ENCODE measurements at places on chromosomes 2 and 18. TPM values are rescaled to one million over a fixed set of nuclear protein-coding genes. Genes with fewer than 3 reads are reported as not detected.

Gene CD207
- total RNA-seq = not detected

Gene TRIM54
- total RNA-seq = not detected

Gene SPR
- 0.58 TPM for total RNA-seq

GRCh38 chr2:197998702-197999101 is 194.3 kb downstream of the PLCL1 start:
- no peak for DNase-seq

DNA sequence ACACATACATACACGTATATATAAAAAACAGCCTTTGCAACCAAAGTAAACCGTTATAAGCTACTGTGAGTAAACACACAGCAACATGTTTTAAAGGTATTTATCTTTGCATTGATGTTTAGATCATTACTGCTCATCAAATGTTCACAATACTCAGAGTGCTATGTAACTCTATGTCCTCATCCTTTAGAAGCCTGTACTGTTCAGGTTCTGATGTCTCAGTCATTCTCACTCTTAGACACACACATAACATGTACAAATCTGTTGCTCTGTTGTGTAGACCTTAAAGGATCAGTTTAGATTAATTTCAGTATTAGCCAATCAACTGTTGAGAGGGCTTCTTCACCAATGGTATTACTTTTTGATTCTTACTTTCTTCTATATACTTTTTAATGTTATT is 139.7 kb upstream of the ITGB6 start:
- no peak for DNase-seq

Data from T-cell (primary cell).